Activated CD8-positive, alpha-beta memory T cell treated with anti-CD3 and anti-CD28 coated beads for 1 hour (primary cell): ENCODE measurements at places on chromosomes 5 and 9.

GRCh38 chr5:123997462-123998215 is 485.7 kb downstream of the CSNK1G3 start:
- DNase-seq: no peak

- DNase-seq: no peak
Measured at GRCh38 chr5:88883836-88884607, 1.0 kb upstream of the MEF2C start.

DNA sequence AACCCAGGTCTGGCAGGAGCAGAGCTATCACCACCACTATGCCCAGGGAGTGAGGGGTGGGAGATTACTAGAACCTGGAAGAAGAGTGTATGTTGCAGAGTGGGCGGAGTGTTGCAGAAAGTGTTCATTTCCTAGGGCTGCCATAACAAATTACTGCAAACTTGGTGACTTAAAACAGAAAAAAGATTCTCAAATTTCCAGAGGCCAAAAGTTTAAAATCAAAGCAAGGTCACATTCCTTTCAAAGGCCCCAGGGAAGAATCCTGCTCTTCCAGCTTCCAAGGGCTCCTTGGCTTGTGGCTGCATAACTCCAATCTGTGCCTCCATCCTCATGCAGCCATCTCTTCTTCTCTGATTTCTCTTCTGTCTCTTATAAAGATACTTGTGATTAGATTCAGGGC is 30.6 kb upstream of the SPINK4 start:
- DNase-seq: no peak

- DNase-seq: no peak
Measured at GRCh38 chr9:2117527-2117926, 102.4 kb downstream of the SMARCA2 start.

GRCh38 chr5:172574871-172575223 is 66.2 kb upstream of the NEURL1B start:
- no peak for DNase-seq

DNA sequence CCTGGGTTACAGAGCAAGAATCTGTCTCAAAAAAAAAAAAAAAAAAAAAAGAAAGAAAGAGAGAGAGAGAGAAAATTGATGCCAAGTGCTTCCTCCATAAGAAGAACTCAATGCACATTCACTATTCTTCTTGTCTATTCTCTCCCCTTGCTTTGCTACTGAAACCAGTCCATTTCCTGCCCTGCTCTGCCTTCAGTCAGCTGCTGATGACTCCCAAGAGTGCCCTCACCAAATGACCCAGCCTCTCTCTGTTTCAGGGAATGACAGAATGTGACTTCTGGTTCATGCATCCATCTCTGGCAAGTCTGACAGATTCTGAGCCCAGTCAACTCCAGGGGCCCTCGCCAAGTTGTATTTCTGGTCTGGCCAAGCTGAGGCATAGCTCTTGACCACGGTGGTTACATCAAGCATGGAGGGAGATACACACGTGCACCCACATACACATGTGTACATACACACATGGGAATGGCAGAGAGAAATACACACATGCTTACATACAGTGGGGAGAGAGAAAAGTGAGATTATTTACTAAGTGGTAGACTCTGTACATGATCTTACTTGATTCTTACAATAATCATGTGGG is 106.2 kb downstream of the NSG2 start:
- no peak for DNase-seq
